ENCODE measurements at places on chromosomes 3 and 15. TPM values are rescaled to one million over a fixed set of nuclear protein-coding genes. Genes with fewer than 3 reads are reported as not detected.

- DNase-seq: no peak
These were observed 36.0 kb upstream of the CORO2B start for GRCh38 chr15:68542771-68543164.

DNA sequence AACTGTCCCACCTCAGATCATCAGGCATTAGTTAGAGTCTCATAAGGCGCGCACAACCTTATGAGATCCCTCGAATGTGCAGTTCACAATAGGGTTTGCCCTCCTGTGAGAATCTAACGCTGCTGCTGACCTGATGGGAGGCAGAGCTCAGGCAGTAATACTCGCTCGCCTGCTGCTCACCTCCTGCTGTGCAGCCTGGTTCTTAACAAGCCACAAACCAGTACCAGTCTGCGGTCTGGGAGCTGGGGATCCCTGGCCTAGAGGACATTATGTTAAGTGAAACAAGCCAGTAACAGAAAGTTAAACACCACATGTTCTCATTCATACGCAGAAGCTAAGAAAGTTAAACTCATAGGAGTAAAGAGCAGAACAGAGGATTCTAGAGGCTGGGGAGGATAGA lies 47.0 kb downstream of the MAP3K13 start:
- DNase-seq: no peak

DNA sequence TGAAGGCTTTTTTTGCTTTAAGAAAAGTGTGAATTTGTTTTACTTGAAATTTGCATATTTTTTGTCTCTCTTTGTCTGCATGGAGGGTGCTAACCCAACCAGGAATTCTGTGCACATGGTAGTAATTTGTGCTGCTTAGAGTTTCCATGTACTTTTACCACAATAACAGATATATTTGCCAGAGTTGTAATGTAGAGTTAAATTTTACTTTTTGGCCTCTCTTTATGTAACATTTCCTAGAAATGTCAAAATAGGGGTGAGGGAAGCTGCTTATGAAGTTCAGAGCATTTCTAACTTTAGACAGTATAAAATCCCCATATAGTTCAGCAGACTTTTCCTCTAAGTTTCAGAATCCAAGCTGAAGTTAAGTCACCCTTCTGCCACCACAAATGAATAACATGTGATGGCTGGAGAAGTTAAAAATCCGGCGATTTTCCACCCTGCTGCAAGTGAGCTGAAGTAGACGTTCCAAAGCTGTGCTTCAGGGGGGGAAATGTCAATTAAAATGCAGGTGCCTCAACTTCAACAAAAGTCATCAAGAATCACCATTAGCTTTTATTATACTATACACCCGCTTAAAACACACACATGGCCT lies 385.7 kb upstream of the NR2F2 start:
- no peak for DNase-seq

DNA sequence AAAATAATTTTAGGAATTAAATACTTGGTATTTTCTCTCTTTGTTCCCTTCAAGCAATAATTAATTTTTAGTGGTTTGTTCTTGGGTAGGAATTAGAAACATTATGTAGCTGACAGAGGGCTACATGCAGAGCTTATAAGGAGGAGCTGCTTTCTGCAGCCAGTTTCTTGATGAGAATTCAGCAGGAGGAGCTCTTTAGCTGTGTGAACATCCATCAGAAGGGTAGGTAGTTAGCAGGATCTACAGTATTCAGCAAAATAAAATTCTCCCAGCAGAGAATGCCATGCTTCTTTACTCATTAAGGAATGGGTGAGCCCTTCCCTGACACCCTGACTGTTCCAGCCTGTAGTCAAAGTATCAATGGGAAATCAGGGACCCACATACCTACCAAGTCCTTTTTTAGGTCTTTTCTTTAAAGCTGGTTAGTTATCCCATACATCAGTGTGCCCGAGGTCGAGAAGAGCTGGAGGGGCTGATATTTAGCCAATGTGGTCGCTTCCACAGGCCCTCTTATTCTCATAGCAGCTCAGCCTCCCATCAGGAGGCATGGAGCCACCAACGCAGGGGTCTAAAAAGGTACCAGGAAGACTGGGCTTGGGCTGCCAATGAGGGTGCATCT lies 54.0 kb downstream of the KCNAB1 start:
- DNase-seq: peak; percentile 28

- no peak for DNase-seq
These were observed 15.7 kb downstream of the ECT2 start for GRCh38 chr3:172766241-172766640.

DNA sequence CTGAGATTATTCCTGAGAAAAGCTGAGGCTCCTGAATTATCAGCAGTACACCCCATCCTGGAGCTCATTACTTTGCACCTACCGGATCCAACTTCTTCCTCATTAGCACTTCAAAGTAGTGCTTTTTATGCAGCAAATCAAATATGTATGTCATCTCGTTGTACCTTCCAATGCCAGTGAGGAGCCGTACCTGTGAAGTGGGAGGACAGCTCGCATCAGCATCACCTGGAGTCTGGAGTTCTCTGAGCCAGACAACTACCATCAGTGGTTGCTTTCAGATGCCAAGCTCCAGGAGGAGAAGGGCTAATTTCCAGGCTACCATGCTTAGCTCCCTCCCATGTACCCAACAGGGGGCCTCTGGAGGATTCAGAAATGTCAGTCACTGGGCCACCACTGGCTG lies 32.4 kb downstream of the EIF3J start:
- no peak for DNase-seq

DNA sequence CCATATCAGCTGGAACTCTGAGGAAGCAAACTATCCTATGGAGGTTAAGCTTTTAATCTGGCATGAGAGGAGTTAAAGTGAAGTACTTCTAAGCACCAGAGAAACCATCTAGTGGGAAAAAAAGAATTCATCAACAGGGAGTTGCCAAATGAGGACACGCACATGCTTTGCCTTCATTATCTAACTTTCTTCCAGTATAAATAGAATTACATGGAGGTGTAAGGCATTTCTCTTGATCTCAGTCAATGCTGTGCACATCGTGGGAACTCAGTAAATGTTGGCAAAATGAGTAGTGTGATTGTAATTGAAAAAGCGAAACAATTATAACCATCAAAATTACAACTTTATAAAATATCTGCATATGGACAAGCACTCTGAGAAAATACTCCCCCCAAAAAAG lies 8.0 kb upstream of the GSK3B start:
- DNase-seq: no peak

DNA sequence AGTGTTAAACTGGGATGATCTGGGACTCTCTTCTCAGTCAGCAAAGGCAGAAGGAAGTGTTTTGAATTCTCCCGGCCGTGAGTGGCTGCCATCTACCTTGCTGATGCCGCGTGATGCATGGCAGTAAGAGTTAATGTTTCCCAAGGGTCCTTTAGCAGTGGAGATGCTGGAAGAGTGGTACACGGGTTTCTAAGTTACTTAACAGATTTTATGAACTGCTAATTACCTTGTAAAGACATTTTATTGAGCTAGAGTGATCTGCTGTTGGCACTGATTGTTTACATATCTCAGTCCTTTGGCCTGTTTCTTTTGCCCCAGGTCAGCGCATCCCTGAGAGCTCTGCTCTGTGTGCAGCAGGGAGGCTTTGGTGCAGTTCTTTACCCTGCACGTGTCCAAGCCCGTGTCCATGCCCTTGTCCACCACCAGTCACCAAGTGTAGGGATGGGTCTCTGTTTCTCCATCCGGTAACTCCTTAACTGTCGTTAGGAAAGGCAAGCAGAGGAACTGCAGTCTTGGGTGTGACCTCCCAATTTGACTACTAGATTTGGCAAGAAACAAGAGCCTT lies 172.3 kb downstream of the SLCO3A1 start:
- DNase-seq: no peak

DNA sequence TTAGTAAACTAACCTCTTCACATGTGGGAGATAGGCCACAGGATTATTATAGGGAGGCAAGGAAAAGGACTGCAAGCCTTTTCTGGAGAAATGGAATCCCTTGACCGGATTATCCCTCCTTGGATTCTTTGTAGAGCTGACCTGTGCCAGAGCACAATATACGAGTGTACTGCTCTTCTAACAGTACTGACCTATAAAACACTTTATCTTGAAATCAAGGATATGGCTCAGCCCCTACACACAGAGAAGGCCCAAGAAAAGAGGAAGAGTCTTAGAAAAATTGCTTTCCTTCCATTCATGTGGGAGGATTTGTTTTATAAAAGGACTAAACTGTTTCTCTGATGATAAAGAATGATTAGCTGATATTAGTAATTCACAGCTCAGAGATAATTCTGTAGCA lies 42.2 kb downstream of the DMXL2 start:
- DNase-seq: no peak

GRCh38 chr3:16665282-16665741 lies 60.1 kb upstream of the DAZL start:
- DNase-seq: peak; percentile 12

DNA sequence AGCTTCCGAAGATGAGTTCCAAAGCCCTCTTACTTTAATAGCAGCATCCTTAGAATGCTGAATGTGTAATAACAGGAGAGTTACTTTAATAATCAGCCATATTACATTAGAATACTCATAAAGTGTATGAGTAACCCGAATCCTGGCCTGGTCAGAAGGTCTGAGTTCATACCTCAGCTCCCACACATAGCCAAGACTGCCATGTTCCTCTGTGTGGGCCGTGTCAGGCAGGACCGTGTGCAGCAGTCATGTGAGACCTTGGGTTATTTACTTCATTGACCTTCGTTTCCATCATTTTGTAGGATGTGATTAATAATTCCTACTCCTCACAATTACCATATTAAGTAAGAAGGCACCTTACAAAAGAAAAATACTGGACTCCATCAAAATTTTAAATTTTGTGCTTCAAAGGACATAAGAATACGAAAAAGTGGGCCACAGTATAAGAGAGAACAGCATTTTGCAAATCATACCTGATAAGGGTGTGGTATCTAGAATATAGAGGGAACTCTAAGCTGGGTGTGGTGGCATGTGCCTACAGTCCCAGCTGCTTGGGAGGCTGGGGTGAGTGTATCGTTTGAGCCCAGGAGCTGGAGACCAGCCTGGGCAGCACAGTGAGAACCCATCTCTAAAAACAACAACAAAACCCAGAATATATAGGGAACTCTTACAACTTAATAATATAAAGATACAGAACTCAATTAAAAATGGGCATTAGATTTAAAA lies 163.4 kb downstream of the ATG7 start:
- DNase-seq: no peak

GRCh38 chr3:134672571-134672970 lies 21.7 kb upstream of the KY start:
- no peak for DNase-seq

DNA sequence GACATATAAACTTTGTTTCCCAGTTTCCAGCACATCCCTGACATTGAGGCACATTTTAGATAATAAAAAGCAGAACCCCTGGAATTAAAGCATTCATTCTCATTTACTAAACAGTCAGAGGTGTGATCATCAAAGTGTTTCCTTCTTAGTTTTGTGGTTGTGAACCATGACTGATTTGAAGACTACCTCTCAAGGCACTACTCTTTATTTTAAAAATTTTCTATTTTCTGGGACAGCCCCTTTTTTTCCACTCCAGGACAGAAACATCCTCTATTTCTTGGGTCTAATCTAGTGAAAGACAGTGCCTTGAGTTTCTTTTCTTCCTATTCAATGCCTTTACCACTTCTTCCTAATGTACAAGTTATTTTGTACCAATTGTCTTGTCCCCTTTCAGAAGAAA lies 5.2 kb downstream of the SST start:
- DNase-seq: no peak

DNA sequence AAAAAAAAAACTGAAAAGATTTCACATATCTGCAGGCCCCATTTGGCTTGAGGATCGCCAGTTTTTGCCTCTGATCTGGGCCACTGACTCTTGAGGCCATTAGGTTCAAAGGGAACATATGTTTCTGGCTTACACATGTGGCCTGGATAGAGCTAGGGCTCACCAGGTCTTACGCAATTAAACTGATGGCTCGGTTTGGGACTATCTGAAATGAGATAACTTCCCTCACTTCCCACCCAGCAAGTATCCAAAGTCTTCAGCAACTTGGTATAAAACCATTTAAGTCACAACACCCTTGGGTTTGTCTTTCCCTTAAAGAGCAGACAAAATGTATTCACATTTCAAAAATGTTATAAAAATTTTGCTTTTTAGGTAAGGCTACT lies 36.3 kb downstream of the LRIG1 start:
- no peak for DNase-seq

GRCh38 chr3:14467814-14468620 lies 65.6 kb downstream of the SLC6A6 start:
- DNase-seq: peak; percentile 51

DNA sequence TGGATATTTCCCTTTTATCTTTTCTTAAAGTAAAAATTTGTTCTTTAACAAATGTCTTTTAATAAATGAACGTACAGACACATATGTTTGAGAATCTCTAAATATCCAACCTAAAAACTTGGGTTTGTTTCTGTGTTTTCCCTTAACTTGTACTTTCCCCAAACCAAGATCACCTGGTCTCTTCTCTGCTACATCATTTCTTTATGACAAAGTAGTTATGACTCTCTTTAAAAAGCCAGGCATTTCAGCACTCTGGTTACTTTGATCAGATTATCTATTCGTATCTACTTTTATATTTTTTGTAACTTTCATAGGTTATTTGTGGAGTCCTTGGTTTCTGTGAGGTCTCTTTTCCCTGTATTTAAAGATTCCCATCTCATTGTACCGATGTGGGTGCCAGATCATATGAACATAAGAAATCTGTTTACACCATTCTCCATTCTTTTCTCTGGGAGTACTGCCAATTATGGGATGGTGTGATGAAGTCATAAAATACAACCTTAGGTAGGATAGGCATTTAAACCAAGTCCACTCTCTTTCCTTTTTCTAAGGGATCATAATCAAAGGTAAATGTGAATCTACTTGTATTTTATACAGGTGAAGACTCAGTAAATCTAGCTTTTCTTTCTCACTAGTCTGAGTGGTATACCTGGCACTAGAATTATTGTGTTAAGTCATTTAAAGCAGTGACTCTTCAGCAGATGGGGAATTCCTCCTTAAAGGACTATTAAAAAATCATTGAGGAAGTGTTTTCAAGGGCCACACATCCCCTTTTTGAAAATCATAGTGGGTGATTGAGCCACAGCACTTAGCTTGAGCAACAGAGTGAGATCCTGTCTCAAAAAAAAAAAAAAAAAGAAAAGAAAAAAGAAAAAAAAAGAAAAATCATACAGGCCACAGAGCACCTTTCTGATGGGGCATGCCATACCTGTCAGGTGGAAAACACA lies 12.4 kb upstream of the NFKBIZ start:
- no peak for DNase-seq

DNA sequence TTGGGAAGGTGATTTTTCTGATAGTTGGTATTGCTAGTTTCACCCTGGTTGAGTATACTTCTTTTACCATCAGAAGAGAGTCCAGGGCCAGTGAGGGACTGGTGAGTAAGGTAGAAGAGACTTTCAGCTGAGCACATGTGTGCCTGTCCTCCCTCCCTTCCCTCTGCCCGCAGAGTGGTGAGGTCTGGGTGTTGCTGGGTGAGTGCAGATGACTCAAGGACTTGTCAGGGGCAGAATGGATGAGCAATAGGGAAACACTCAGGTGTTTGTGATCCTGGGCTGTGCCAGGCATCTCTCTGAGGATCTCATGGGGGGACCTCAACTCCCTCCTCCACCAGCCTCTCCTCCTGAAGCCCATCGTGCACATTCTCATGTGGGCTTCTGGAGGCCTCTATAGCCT lies 76.0 kb upstream of the GSK3B start:
- no peak for DNase-seq

IL17RE gene
- polyA plus RNA-seq: 7.5 TPM

ECE2 gene
- polyA plus RNA-seq: not detected

P3H2 gene
- polyA plus RNA-seq: 57.2 TPM

GHSR gene
- polyA plus RNA-seq: not detected

KCNAB1 gene
- polyA plus RNA-seq: 1.7 TPM

GPR149 gene
- polyA plus RNA-seq: not detected

LRRC2 gene
- 3.4 TPM for polyA plus RNA-seq

TMEM207 gene
- polyA plus RNA-seq: 21.2 TPM
